AG10803 (cell line): ENCODE measurements at places on chromosomes 7 and 10.

DNA sequence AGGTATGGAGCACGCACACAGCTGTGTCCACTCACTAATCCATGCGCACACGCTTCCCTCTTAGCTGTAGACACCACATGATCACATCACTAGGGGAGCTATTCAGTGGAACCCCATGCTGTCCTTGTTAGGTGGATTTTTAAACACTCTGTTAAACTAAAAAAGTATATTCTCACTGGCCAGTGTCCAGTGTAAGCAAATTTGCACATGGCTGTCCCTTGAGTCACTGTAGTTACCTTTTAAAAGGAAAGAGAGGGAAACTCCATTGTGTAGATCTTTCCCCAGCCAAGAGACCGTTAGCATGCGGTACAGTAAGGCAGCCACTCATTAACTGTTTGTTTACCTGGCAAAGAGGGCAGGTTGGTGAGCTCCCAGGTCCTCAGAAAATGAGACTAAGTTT lies 81.6 kb upstream of the INSYN2A start:
- peak; percentile 2 for DNase-seq

DNA sequence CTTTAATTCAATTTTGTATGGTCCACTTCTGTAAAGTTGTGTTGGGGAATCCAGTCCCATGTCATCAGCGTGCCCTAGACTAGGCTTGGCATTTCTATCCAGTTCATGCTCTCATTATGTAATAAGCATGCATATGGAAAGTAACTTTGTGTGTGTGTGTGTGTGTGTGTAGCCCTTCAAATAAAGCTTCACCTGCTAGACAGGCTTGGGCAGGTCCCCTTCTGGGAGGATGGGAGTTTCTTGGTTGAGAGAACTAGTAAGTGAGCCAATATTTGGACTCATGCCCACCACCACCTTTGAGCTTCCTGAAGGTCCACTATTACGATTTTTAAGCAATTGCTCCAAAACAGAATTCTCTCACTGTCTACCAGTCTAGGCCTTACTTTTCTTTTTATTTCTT lies 6.9 kb downstream of the BZW2 start:
- no peak for DNase-seq

GRCh38 chr7:157337316-157338149 lies 729 bp downstream of the DNAJB6 start:
- DNase-seq, result peak; percentile 55

- DNase-seq, result peak; percentile 77
Measured at GRCh38 chr7:104979167-104979841, 34.7 kb upstream of the KMT2E start.

- DNase-seq, result no peak
Measured at GRCh38 chr7:142681314-142682092, 67.8 kb upstream of the PRSS1 start.

DNA sequence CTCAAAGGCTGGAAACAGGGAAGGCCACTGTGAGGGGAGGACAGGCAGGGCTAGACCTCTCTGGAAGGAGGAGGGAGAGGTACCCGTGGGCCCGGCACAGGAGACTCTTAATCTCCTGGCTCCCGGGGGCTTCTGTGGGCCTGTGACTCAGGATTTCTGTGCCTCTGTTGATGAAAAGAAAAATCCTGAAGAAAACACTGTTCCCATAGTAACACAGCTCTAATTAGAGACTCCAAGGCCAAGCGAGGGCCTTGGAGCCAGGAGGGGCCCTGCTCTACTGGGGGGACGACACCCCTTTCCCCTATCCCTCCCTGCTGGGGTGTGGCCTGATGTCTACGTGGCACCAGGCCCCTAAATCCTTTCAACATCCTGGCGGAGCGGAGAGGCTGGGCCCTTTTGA lies 174.1 kb upstream of the TNRC18 start:
- peak; percentile 42 for DNase-seq

GRCh38 chr10:28190196-28190595 lies 112.7 kb downstream of the MPP7 start:
- no peak for DNase-seq

DNA sequence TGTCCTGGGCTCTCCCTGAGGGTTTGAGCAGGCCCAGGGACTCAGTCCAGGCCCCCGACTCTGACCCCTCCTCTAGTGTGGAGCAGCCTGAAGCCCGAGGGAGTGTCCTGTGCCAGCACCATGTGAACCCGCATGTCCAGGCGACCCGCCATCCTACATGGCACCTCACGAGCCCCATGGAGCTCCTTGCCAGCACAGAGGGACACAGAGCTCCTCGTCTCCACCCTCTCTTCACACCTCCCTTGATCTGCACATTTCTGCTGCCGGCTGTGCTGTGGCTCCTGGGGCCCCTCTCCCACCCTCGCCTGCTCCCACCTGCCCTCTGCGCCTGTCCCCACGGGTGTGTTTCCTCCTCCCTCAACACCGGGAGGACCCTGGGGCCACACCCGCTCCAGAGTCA lies 103.5 kb downstream of the ADARB2 start:
- no peak for DNase-seq

DNA sequence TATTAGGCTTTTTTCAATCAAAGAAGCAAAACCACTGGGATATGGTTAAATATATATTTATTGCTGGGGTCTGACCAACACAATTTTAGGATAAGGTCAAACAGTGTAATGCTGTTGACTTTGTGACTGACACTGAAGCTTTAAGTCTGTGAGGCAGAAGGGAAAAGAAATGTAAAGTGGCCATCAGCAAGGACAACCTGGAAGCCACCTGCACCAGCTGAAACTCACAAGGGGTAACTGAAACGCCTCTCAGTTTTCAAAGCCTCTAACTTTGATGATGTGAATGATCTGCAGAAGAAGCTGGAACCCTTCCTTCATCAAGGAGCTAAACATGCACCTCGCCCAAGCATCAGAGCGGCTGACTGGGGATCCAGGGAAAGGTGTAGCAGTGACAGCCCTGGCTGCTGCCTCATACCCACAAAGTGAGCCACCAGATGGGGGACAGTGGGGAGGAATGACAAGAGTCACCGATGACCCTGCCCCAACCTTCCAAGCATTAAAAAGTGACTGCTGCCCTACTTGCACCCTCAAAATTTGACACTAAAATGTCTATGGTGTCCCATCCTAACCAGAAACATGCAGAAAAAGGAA lies 284.9 kb upstream of the CNTNAP2 start:
- DNase-seq, result no peak

DNA sequence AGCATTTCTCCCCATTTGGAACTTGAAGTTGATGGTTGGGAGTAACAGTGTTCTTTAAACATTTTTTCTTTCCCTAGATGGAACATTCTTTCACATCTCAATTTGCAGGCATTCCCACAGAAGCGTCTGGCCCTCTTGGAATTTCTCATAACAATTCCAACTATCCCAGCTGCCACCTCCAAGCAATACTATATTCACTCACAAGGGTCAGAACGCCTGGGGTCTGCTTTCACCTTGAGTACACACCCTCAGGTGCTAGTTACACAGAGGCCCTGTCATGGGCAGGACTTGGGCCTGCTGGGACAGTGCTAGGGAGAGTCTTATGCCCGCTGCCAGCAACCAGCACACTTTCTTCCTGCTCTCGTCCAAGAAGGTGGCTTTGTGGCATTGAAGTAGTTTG lies 136.5 kb downstream of the JCAD start:
- DNase-seq, result peak; percentile 28

- peak; percentile 54 for DNase-seq
Measured at GRCh38 chr7:133434246-133434865, 181.5 kb downstream of the EXOC4 start.

GRCh38 chr10:104020020-104020419 lies 53.1 kb downstream of the SLK start:
- no peak for DNase-seq

GRCh38 chr10:2014541-2014940 lies 277.2 kb upstream of the ADARB2 start:
- no peak for DNase-seq

- DNase-seq, result peak; percentile 30
Measured at GRCh38 chr10:113399065-113399464, 153.8 kb upstream of the HABP2 start.

DNA sequence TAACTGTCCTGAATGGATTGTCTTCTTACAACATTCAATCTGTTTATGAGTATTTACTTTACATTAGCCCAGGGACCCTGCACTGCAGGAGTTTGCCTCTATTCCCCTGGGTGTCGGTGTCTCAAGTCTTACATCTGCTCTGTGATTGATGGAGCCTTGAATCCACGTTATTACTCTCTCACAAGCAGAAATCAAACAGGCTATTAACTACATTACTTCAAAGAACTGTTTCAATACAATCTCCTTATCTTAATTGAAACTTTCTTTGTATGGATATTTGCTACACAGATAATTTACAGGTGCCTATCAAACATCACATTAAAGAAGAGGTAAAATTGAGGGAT lies 3.1 kb upstream of the ARID5B start:
- no peak for DNase-seq

DNA sequence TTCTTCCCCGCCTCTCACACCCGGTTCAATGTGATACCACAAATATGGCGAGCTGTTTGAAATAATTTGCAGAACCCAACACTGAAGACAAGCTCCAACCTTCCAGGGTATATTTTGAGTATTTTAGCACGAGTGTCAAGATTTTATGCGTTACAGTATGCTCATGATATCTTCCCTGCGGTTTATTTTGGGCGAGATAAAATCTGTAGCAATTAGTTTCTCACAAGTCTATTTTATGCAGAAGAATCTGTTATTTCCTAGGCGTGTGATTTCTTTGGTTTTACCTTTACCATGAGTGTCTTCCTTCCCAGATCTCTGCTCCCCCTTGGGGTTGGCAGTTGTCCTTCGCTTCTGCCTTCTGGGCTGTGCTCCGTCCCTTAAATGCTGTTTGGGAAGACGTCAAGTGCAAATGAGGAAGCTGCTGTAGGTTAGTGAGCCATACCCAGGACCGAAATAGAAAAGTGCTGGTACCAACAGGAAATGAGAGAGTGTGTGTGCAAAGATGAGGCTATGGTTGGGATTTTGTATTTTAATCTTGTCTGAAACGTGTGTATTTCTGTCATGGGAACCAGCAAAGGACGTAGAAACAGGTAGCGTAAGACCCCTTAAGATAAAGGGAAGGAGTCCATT lies 299.8 kb downstream of the KLF6 start:
- no peak for DNase-seq

- no peak for DNase-seq
Measured at GRCh38 chr10:113044016-113044755, 94.1 kb downstream of the TCF7L2 start.

DNA sequence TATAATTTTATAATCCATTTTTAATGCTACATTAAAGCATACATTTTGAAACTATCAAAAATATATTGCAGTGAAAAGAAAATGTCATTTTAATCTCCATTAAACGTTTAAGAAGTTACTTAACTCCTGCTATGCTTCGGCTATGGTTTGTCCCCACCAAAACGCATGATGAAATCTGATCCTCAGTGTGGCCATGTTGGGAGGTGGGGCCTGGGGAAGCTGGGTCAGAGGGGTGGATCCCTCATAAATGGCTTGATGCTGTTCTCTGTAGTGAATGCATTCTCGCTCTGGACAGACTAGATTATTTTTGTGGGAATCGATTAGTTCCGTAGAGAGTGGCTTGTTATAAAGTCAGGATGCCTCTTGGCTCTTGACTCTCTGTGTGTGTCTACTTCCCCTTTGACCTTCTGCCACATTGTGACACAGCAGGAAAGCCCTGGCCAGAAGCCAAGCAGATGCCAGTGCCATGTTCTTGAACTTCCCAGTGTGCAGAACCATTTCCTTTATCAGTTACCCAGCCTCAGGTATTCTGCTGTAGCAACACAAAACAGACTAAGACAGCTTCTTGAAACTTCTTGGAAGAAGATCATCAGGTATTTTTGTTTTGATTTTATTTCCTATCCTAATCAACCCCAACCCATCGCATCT lies 77.8 kb downstream of the TCERG1L start:
- no peak for DNase-seq

GRCh38 chr7:34664755-34665154 lies 6.7 kb downstream of the NPSR1 start:
- DNase-seq, result no peak

GRCh38 chr10:123901621-123902020 lies 10.0 kb upstream of the CPXM2 start:
- DNase-seq, result no peak

DNA sequence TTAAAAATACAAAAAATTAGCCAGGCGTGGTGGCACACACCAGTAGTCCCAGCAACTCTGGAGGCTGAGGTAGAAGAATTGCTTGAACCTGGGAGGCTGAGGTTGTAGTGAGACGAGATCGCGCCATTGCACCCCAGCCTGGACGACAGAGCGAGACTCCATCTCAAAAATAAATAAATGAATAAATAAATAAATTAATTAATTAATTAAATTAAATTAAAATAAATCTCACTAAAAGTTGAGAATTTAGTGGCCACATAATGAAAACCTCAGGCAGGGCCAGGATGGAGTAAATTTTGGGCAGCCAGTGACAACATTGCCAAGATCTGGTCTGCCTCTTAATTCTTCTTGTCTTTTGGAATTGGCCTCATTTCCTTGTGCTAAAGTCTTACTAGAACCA lies 187.5 kb upstream of the FEZF1 start:
- no peak for DNase-seq

DNA sequence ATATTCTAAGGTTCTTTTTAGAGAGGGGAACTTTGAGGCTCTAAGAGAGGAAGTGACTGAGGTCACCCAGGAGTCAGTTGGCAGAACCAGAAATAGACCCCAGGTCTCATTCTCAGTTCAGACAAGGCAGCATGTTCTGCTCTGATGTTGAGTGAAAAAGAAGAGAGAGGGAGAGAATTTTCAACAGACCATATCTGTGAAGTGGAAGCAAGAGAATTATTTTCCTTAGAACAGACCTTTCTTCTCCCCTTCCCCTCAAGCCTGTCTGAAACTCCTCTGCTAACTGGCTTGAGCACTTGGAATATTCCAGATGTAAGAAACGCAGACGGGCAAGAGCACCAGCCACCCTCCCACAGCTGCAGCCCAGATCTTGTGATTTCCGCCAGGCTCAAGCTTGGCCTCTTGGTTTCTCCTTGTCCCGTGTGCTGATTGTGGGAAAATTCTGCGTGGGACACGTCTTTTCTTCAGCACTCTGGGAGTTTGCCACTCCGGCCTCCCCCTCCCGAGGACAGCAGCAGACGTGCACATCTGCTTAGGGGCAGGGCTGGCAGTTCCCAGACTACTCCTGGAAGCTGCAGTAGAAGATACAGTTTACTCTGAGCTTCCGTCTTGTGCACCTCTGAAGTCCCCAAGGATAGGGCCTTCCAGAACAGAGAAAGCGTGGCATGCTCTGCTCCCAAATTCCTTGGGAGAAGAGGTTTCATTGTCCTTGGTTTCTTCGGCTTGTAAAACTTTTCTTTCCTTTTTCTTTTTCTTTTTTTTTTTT lies 22.7 kb upstream of the IKZF1 start:
- no peak for DNase-seq

DNA sequence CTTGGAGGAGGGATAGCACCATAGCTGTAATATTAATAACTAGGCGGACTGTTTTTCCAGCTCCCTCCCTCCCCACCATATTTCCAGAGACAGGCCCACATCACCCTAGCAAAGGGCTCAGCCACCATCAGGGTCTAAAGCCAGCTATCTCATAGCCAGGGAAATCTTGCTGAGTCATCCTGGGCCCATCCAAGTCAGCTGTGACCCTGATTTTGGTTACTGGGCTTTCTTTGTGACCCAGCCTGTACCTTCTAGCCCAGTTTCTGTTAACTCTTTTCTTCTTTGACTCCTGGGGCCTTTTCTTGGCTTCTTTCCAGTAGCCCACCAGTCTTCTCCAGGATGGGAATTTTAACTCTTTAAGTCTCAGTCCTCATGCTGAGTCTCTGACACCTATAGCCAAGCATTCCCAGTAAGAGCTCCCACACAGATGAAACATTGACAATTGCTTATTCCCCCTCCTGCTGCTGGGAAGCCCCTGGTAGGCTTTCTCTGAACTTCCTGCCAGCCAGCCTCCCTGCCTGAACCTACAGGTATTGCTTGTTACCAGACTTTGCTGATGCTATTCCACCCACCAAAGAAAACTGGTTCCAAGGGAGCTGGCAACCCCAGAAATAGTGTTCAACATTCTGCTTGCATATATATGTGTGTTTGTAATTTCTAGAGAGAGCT lies 34.8 kb upstream of the ADO start:
- peak; percentile 7 for DNase-seq
